SK-MEL-5 (cell line): ENCODE measurements at places on chromosomes 16 and 17. TPM values are rescaled to one million over a fixed set of nuclear protein-coding genes. Genes with fewer than 3 reads are reported as not detected.

- no peak for DNase-seq
Measured at GRCh38 chr16:67391424-67392300, 1.6 kb downstream of the TPPP3 start.

GRCh38 chr17:77479372-77480198 is 338.8 kb downstream of the SEC14L1 start:
- DNase-seq, result peak; percentile 69

DNA sequence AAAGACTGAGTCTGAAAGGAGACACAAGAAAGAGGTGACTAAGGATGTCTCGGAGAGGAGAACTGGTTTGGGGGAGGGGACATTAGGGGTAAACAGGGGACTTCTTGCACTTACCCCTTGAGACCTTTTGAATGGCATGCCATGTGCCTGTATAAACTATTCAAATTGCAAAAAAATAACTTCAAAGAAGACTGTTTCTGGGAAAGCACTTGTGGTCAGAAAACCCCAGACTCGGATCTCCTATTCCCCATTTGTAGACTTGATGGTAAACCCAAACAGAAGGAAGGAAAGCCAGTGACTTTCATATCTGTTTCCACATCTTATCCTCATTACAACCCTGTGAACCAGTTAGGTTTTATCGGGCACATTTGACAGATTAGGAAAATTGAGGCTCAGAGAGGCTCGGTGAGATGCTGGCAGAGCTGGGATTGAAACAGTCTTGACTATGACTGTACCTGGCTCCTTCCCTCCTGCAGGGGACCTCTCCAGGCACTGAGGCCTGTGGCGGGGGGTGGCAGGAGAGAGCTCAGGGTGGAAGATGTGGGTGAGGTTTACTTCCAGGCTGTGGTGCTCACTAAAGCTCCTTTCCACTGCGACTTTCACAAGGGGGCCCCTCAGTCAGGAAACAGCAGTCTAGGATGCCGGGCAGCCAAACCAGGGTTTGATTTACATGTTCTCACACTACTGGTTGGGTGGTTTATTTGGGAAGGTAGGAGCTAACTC is 30.5 kb upstream of the PLCG2 start:
- no peak for DNase-seq

Gene DNAH9
- 2.9 and 3.6 TPM in 2 replicates for total RNA-seq

- DNase-seq, result peak; percentile 97
Measured at GRCh38 chr17:78865682-78866390, 25.2 kb upstream of the USP36 start.

Gene CNGB1
- total RNA-seq, result not detected in 2 replicates

- DNase-seq, result no peak
Measured at GRCh38 chr17:79615926-79616325, 5.1 kb upstream of the RBFOX3 start.
